ENCODE measurements at places on chromosomes 7 and 10.

GRCh38 chr7:2710901-2711551, 23.0 kb downstream of the AMZ1 start:
- DNase-seq = no peak

DNA sequence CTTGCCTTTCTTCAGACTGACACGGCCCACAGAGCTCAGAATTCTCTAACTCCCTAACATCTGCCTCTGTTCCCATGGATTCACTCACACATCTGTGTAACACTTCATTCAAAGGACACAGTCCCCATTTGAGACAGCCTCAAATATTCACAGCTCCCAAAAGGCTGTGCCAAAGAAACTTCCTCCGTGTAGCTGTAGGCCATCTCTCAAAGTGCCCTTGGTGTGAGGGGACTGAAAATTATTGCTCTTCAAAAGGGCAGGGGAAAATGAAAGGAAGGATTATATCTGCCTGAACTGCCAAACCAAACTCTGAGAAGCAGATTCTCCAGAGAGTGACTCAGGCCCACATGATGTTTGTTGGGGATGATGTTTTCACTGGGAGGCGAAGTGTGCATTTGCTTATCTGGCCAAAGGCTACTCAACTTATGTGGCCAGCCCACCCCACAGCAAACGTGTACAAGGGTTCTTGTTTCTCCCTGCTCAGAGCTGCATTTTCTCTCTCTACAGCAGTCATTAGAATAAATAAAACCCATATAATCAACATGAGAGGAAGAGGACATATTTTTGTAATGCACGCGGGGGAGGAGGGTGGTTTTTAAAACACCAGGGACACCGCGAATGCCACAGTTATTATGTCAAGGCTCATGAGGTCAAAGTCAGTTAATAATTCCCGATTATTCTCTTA, 302.4 kb upstream of the NFE2L3 start:
- DNase-seq = no peak

GRCh38 chr10:11397980-11398580, 213.4 kb downstream of the USP6NL start:
- DNase-seq = no peak

GRCh38 chr7:77433901-77434300, 17.8 kb upstream of the GSAP start:
- no peak for DNase-seq

DNA sequence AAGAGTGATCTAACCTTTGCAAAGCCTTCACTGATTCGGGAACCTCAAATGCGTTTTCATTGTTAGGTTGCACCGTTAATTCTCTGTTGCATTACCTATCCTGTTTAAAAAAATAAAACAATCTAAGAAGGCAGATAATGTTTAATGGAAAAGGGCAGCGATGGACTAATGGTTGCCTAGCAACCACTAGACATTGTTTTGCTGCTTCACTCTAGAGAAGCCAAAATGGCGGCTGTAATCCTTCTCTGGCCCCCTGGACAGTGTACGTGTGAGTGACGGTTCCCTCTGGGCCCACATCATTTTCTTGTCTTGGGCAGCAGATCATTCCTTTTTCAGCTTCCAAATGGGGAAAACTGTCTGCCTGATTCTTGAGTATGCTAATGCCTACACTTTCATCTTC, 43.3 kb downstream of the FAM204A start:
- no peak for DNase-seq

- DNase-seq = peak; percentile 97
These were observed 131.3 kb upstream of the NPVF start for GRCh38 chr7:25359471-25360059.

DNA sequence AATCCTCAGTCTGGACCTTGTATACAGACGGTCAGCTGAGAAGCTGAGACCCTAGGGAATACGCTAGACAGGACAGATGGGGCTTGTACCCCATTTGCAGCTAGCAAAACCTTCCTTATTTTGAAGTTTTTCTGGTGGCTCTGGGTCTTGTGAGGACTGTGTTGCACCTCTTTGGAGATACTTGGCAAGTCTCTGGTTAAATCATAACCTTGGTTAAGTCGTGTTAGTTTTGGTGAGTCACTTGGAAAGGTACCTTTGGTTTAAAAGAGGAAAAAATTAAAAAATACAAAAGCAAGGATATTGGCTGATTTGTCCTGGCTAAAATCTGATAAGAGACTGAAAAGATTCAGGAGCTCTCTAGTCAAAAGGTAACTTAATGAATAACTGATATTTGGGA, 140.6 kb downstream of the COBL start:
- no peak for DNase-seq

- DNase-seq = no peak
These were observed 1.7 kb upstream of the SLC35B4 start for GRCh38 chr7:134318443-134318842.

GRCh38 chr7:3486841-3487240, 185.8 kb downstream of the SDK1 start:
- no peak for DNase-seq

DNA sequence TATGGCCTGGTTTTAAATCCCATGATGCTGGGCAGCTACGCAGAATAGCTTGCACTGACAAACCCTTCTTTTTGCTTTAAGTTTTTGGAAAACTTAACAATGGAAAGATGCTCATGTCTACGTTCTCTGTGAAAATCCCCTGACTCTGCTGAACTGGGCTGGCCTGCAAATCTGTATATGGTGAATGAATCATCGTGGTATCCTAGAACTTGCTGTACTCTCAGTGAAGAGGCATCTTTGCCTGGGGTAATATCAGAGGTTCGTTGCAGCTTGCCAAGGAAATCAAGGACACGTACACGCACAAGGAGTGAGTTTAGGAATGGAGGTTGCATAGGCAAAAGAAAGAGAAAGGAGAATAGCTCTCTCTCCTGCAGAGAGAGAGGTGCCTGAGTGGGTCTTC, 382.0 kb upstream of the ADARB2 start:
- DNase-seq = no peak

DNA sequence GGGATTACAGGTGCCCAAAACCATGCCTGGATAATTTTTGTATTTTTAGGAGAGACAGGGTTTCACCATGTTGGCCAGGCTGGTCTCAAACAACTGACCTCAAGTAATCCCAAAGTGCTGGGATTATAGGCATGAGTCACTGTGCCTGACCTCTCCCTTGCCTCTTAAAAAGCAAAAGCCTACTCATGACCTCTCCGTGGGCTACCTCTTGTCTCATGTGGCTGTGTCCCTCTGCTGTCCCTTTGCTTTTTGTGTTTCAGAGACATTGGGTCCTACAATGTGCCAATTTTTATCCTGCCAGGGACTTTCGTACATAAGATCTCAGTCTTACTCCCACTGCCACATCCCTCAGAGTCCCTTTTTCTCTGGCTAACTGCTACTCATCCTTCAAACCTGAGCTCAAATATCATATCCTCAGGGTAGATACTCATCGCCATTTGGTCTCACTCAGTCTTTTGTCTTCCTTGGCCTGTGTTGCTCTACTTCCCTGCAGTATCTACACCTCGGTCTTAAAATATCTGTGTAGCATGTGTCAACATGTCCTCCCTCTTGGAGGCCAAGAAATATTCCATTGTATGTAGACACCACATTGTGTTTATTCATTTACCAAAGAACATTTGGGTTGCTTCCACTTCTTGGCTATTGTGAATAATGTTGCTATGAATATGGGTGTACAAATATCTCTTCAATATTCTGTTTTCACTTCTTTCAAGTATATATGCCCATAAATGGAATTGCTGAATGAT, 465.0 kb upstream of the KLF6 start:
- no peak for DNase-seq

- DNase-seq = no peak
These were observed 17.1 kb downstream of the URGCP start for GRCh38 chr7:43888993-43889945.

- DNase-seq = no peak
These were observed 272.4 kb downstream of the SKAP2 start for GRCh38 chr7:26592011-26592410.

DNA sequence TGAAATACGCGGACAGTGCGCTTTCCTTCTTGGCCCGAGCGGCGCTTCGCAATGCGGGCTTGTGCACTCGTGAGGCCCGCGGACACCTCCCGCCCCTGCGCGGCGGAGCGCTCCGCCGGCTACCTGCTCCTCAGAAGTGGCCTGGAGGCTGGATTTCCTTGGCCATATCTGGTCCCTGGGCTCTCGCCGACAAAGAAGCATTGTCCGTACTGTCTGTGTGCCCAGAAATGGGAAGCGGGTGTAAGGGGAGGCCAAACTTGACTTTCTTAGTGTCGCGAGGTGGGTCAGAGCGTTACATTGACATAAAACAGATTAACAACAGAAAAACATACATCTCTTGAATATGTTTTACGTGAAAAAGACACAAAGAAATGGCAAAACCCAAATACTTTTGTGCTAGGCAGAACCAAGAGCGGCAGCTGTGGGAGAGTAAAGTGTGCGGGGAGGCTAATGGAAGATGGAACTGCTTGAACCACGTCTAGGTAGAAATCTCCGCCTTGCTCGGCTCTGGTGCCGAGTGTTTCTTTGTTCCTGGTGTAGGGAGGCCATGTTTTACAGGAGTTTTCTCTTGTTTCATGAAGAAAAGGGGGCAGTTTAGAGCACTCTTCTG, 1.4 kb downstream of the LANCL2 start:
- DNase-seq = peak; percentile 12

DNA sequence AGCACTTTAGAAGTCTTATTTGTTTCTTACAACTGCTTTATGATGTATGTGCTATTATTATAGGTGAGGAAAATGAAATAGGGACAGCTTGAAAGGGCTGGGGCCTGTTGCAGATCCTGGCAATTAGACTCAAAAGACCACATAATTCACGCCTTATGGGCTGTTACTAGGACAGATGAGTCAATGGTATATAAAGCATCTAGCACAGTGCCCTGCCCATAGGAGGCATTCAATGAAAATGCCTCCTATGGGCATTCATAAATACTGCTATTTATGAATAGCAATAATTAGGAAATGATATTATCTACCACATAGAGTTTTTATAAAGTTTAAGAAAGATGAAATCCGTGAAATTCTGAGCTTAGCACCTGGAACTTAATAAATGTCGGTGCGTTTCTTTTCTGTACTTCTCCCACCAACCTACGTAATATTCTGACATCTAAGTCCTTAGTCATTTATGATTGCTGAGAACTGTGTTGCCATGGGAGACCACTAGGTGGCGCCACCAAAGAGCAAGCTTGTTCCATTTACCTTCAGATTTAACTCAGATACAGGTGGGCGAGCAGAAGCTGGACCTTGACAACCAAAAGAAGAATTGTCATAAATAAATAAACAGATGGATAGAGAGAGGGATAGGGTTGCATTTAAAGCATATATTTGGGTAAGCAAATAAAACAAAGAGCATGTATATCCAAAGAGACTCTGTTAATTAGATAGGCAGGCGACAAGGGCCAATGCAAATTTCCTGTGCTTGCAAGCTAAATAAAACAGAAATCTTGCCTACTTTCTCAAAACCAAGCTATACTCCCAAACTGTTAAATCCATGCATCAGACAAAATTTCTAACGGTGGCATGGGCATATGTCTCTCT, 699.9 kb downstream of the INHBA start:
- DNase-seq = peak; percentile 36

DNA sequence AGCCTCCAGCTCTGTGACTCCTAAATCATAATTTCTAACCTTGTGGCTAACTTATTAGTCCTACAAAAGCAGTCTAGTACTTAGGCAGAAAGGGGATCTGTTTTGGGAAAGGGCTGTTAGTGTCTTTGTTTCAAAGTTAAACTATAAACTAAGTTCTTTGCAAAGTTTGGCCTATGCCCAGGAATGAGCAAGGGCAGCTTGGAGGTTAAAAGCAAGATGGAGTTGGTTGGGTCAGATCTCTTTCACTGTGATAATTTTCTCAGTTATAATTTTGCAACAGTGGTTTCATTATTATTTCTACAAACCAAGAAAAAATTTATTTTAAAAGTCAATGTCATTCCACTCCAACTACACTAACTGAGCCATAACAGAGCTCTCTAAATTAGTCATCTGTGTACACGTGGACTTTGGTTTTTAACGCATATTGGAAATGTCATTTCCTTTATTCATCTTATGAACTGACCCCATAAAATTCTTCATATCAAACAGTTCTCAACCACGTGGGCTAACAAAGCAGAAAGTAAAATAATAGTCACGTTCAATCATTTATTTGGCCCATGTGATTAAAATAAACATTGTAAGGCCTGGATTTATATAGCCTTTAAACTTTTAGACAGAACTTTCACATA, 143.2 kb upstream of the C7orf33 start:
- no peak for DNase-seq

DNA sequence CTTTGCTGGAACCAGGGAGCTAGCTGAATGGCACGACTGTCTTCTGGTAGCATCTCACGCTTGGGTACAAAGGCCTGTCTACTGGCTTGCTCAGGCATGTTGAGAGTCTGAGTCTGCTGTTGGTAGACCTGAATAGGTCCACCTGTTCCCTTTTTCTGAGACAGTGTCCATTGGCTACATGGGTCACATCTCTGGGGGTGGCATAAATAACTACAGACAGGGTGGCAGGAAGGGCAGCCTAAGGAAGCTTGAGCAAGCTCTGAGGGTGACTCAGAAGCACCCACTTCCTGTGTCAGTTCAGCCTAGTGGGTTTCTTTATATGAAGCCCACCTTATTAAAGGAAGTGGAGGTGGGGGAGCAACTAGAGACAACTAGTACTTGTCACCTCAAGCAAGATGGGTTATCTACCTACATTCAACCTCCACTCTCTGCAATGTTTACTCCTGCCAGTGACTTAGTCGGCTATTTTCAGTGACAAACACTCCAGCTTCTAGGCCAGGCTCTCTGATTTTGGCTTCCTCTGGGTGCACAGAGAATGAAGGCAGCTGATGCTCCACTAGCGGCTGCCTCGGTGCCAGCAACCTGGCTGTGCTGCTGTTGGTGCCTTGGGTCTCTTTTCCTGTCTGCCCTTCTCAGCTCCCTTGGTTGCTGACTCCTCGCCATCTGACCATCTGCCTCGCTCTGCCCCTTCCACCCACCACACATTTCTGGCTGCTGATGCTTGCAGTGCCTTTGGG, 5.7 kb upstream of the ZYX start:
- DNase-seq = no peak

DNA sequence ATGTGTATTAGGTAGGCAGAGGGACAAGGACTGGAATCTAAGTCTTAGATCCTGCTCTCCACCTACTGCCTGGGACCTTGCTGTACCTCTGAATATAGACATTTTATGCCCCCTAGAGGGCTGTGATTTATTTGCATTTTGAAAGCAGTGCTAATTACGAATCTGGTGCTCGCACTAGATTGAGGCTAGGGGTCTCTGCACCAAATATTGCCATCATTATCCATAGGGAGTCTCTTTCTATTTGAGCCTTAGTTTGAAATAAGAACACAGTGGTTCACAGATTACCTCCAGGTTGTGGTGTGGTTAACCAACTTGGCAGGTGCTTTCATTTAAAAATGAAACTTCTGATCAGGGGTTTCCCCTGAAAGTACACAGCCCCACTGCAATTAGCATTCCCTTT, 41.8 kb downstream of the CNNM1 start:
- DNase-seq = peak; percentile 32

DNA sequence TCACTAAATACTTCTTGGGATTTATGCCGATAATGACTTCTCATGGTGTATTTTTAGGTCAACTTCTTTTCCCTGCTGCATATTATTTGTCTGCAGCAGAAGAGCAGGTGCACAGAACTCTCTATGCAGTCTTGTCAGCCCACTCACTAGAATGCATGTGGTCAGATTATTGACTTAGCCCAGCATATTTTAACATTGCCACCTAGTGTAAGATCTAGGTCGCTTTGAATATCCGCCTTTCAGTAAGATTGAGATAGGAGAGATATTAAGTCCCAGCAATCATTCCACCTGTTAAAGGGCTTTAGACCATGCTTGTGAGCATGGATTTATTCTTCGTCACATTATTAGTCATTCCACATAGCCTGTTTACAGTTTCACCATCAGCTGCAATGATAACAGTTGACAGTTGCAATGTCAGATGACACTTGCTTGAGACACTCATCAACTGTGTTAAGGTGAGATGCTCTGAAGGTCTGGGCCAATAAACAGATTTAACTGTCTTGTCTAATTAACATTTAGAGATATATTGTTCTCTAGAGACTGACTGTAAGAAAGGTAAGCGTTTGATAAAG, 491.7 kb downstream of the ARL4A start:
- no peak for DNase-seq

Measured in NCI-H1105 treated with DMSO at 0.1 percent for 48 hours (cell line).